ENCODE measurements at places on chromosomes 4 and X.

GRCh38 chr4:41285864-41286235, 29.1 kb downstream of the UCHL1 start:
- DNase-seq: no peak

DNA sequence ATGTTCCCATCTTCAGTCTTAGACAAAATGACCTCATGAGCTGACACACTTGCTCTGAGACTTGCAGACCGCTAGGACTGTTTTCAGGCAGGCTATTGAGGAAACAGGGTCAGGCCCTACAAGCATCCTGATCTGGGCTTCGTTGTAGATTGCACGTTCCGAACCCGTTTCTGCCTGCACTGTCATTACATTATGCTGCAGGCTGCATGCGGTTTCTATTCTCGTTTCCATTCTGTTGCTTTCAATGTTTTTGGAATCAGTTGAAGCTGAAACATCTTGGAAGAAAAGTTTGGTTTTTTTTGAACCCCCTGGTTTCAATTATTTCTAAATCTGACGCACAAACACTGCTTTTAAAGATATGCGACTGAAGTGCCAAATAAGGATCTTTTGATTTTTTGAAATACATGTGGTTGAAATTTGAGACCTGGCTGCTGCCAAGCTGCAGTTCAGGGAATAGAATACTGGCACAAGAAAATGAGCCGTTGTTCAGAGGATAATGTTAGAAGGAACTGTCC, 716.1 kb upstream of the INTU start:
- peak; percentile 93 for DNase-seq

DNA sequence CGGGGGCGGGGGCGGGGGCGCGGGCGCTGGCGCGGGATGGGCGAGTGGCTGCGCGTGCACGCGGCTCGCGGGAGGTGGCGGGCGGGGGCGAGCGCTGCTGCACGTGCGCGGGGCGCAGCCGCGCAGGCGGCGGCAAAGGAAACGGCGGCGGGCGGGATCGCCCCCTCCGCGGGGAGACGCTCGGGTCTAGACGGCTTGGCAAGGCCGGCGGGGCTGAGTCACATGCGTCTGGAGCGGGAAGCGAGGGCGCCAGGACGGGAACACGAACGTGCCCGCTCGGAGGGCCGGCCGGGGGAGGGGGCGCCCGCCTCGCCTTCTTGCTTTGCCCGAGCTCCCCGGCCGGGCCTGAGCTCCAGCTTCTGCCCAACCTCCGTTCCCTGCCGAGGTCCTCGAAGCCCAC, 4.3 kb upstream of the HAUS7 start:
- peak; percentile 57 for DNase-seq

- no peak for DNase-seq
Observed at GRCh38 chr4:46955601-46956000, 37.8 kb downstream of the GABRA4 start.

DNA sequence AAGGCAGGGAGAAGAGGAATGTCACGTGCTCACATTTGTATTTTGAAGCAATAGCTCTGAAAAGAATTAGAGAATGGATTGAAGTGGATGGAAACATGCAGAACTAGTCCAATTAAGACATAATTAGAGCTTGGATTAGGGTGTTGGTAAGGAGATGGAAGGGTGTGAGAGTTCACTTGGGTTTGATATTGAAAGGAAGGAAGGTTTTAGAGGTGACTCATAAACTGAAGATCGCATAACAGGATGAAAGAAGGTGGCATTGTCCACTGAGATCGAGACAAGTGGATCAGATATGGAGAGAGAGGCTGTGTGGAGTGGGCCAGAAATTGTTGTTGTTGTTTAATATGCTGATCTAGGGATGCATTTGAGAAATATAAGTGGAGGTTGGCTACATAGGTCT, 244.0 kb upstream of the SMIM31 start:
- DNase-seq: no peak

- DNase-seq: no peak
Observed at GRCh38 chr4:180675359-180675650, 1567.9 kb upstream of the TENM3 start.

GRCh38 chrX:40671126-40671525, 23.8 kb upstream of the CXorf38 start:
- no peak for DNase-seq

DNA sequence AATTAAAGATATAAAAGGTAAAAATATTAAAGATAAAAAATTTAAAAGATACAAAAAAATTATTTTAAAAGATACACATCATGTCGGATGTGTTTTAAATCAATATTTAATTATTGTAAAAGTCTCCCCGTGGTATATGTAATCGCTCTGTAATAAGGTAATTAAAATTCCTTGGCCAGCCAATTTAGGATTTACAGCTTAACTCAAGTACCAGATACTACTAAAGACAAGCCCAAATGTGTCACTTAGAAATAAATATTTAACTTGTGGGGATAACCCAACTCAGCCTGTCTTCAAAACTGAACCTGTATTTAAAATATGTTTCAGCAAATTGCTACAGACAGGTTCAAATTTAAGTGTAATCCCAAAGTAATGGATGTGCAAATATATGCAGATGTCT, 56.0 kb downstream of the GPR82 start:
- no peak for DNase-seq

GRCh38 chrX:2521927-2522386, 21.2 kb upstream of the DHRSX start:
- no peak for DNase-seq

GRCh38 chr4:113513382-113513781, 248.2 kb downstream of the CAMK2D start:
- no peak for DNase-seq

DNA sequence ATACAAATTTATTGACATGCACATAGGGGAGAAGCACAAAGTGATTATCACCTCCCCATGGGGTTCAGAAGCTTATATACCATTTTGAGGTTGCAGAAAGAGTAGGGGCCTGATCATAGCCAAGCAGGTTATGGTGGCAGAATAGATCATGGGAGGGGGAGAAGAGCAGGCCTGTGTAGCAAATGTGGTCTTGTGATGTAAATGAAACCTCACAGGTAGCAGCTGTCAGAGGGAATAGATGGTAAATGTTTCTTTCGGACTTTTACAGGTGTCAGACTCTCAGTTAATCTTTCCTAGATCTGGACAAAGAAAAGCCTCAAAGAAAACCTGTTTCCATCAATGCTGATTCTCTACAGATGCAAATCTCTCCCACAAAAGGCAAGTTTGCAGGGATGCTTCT, 84.4 kb downstream of the CFAP299 start:
- no peak for DNase-seq

DNA sequence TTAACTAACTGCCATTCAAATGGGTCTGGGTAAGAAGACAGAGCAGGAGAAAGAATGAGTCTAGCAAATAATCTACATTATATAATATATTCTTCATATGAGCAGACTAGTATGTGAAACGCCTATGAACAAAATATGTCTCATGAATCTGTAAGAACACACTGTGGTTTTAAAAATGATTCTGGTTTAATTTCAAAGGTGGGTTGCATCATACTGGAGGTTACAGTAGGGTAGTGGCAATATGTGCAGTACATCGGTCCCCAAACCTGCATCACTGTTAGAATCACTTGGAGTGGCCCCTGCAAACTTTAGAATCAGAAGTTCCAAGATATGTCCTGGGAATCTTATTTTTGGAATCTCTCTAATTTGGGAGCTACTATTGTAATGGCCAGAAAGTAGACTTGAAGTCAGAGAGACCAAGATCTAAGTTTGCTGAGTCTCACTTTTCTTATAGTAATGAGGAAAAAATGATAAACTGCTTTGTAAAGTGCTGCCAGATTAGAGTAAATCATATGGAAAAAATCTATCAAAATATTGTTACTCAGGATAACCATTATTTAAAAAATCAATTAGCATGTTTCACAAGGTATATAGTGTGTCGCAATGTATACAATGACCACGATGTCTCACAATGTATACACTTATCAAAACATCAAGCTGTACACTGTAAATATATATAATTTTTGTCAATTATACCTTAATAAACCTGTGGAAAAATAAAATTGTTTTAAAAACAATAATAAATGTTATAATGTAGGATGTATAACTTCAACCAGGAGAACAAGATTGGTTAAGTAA, 37.9 kb upstream of the ARSJ start:
- no peak for DNase-seq
